GM12891 (cell line): ENCODE measurements at places on chromosomes 3 and 15.

DNA sequence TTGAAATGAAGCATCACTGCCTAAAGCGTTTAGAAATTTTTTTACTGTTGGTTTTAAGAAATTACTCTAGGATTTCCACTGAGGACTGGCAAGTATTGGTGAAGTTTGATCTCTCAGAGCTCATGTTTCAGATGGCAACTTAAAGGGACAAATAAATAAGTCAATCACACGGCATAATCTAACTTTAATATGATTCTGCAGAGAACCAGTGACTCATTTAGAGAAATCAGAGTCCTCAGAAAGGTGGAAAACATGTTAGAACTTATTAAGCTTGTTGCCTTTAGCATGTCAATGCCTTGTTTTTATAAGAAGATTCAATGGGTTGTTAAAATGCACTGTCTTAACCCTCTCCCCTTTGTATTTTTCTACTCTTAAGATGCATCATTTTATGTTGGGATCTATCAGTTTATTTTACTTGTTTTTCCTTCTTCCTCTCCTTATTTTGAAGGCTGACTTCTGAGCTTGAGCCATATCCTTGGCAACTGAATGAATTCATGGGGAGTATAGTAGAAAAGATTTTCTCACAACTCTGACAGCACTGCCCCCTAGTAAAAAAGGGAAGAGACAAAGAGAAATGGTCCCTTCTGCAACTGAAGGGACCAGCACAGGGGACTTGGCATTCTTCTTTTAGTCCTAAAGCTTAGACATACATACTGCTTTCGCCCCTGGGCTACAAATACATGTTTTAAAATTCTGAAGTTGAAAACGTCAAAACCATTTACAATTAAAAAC is 431.2 kb downstream of the LPP start:
- no peak for DNase-seq

DNA sequence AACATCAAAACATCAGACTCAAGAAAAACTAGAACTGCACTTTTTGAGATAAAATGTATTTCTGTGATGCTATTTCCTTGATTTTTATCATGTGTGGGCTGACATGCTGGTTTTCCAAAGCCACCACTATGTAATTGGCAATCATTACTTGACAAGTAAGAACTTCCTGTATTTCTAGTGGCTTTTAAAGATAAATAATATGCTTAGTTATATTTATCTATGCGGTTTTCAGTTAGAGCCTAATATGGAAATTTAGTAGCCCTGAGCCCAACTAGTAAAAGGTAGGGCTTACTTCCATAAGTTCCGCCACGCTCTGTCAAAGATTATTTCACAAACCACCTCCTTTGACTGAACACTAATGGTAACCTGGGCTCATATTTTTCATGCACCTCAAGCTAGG is 91.6 kb downstream of the PPARG start:
- no peak for DNase-seq

DNA sequence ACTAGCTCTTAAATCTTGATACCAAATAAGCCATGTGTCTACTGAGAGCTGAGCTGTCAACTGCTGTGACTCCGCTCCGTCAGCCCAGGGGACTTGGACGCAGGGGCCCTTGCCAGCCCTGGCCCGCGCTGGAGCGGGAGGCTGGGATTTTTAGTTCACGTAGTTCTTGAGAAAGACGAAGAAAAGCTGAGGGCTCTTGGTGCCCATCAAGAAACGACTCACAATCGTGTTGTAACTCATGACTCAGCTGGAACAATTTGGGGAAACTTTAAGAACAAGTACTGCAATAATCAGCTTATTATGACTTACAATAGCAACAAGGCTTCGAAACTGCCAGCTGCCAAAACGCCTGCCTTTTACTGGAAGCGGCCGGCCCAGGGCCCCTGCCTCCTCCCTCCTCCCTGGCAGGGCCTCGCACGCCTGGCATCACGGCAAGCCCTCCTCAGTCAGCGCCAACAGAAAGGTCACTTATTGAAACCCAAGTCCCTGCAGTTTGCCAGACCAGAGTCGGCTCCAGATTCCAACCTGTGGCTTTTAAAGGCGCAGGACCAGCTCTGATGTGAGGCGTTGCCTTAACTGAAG is 60.3 kb downstream of the RGMA start:
- DNase-seq = no peak

GRCh38 chr3:147383617-147384016 is 22.7 kb downstream of the ZIC4 start:
- no peak for DNase-seq

- DNase-seq = no peak
Measured at GRCh38 chr3:150036780-150037179, 66.1 kb upstream of the PFN2 start.

- DNase-seq = peak; percentile 38
Measured at GRCh38 chr3:138434875-138435772, 708 bp downstream of the ESYT3 start.

- DNase-seq = no peak
Measured at GRCh38 chr3:148881286-148881685, 16.2 kb downstream of the CPA3 start.

- no peak for DNase-seq
Measured at GRCh38 chr15:92887869-92888268, 12.3 kb upstream of the CHD2 start.

DNA sequence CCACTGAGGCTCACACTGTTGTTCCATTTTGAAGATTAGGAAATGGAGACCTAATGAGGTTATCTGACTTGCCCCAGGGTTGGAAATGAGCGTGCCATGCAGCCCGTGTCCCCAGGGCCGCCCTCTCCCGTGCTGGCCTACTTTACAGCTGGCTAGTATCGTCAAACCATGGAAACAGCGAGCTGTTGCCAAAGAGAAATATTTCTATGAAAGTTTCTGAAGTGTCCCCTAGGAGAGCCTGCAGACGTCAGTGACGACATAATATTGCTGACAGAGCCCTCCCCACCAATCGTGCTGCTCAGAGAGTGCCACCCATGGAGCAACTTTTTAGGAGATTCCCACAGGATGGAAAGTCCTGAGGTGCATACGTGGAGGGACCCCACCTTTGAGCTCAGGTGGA is 11.2 kb upstream of the FAM174B start:
- DNase-seq = no peak

DNA sequence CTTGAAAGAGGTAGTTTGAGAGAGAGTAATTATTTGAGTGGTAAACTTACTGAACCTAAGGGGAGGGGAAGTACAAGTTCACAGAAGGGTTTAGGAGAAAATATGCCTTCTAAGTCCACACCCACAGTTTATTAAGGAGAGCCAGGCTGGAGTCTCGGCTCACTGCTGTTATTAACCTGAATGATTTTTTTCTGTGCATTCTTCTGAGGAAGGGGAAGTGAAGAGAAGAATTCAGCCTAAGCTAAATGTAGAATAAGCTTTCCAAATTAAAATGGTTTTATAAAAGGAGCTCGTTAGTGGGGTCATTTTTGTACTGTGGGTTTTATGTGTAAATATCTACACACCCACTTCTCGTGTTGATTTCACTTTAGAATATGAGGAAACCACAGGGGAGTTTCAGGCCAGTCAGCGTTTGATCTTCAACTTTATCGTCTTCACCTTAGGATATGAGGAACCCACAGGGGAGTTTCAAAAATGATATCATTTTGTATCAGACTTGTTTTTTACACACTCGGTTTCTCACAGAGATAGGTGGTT is 1.5 kb downstream of the WHAMM start:
- DNase-seq = no peak

GRCh38 chr15:98860281-98861041 is 147.1 kb downstream of the PGPEP1L start:
- DNase-seq = no peak

DNA sequence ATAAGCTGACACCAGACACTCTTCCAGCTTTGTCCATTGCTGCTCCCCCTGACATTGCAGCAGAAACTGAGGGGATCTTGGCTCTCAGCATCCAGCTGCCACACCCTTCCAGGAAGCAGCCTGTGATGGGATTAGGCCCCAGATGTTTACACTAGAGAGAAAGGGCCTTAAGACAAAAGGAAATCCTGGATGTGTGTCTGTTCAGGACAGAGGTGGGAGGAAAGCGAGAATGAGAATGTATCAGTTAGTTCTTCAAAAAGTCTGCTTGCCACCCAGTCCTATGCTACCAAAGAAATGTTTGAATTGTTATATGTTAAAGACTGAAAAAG is 58.8 kb downstream of the HES1 start:
- DNase-seq = no peak
